ENCODE measurements at places on chromosomes 13 and 19.

DNA sequence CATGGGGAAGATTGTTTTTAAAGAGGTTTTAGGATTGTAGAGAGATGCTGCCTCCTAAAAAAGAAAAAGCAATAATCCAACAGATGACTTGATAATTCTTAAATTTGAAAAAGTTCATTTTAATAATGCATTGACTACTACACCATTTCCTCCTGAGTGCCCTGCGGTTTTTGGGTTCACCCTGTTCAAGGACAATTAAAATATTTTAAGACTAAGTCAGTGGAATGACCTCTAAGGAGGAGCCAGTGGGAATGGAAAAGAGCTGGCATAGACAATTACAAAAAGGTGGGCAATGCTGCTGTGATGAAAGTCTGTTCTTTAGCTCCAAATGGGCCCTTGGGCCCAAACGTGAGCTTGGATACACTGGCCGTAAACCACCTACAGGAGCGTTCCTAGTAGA is 217.8 kb downstream of the LHFPL6 start:
- DNase-seq = no peak

DNA sequence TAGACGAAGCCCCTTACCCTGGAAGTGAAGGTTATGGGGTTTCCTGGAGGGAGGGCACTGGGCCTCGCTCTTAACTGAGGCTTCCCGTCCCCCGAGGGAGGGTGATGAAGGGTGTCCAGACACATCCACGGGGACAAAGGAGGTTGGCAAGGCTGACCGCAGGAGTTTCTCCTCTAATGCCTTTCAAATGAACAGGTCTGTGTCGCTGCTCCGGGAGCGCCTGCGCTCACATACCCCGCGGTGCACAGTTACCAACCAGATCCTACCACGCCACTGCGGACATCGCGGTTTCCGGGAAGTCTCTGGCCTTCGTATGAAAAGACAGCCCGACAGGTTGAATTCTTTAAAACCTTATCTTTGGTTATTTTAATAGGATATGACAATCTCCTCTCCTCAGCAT is 41.3 kb downstream of the IRS2 start:
- no peak for DNase-seq

GRCh38 chr19:11506101-11506555 is 489 bp upstream of the ZNF653 start:
- DNase-seq = no peak

DNA sequence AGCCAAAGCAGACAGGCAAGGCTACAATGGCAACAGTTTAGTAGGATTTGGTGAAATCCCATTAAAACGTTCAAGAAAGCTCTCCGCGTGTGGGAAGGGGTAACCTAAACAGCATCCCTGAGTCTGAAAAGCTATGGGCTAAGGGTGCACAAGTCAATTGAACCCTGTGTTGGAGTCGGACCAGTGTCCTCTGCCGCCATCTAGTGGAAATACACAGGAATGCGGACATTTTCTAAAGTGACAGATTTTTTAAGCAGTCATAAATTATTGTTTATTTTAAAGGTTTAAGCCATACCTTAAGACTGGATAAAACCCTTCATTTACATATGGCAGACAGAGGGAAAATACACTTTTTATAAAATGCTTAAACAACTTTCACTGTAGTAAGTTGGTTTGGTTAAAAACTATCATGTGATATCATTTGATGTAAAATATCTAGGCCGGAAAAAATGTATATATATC is 26.5 kb upstream of the LSM14A start:
- DNase-seq = peak; percentile 22

DNA sequence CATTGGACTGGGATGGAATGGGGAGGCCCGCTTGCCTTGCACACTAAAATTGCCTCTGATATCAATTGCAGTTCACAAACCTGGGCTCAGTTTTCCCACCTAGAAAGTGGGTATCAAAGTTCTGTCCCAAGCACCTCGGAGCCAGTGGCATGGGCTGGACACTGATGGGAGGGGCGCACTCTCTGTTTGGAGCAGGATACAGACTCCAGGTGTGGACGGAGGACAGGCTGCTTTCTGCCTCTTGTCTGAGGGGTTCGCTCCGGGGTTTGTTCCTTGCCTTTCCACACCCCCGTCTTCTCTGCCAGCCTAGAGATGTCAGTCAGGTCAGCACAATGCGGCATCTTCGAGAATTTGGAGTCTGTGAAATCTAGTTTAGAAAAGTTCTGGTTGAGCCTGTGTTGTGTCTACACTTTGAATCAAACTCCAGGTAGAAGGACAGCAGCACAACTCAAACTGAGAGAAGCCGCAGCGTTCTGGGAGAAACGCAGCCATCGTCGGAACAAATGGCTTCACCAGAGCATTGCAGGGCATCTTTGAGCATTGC is 141.9 kb downstream of the TEX29 start:
- no peak for DNase-seq

DNA sequence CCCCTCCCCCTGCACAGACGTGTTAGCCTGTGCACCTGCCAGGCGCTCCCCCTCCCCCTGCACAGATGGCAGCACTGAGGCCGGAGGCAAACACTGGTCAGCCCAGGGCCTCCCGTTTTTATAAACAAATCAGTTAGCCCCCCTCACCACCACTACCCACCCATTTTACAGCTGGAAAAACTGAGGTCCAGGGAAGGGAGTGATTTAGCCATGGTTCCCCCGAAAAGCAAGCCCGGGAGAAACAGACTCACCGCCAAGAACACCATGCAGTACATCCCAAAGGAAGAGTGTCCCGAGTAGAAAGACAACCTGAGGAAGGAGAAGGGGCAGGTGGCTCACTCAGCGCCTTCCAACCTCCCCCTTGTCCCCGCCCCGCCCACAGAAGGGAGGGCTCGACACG is 8.7 kb downstream of the PLPP2 start:
- no peak for DNase-seq

GRCh38 chr19:16836115-16837034 is 7.2 kb downstream of the SIN3B start:
- no peak for DNase-seq

DNA sequence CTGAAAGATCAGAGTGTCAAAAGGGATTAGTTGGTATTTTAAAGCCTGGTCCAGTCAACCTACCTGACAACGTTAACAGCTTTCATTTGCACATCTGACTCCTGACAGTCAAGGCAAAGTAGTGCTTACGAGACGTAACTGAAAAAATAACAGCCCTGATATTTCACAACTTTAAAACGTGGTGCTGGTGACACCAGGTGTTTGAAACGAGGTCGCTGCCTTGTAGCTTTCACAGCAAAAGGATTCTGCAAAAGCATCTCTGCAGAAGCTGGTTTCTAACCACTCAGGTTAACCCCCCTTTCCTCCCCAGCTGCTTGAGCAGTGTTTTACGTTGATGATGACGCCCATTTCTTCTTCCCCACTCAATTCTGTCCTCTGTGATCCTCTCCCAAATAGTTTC is 23.3 kb downstream of the GGACT start:
- no peak for DNase-seq

- DNase-seq = no peak
These were observed 275.0 kb upstream of the MIR17HG start for GRCh38 chr13:91072486-91072885.

DNA sequence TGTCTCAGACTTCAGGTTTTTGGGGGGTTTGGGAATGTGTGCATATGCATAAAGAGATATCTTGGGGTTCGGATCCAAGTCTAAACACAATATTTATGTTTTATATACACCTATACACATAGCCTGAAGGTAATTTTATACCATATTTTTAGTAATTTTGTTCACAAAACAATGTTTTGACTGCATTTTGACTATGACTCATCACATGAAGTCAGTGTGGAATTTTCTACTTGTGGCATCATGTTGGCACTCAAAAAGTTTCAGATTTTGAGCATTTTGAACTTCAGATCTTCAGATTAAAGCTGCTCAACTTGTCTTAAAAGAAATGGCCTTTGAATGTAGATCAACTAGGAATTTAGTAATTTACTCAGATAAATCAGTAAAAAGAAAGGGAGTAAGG is 712.9 kb upstream of the GPC6 start:
- DNase-seq = no peak

DNA sequence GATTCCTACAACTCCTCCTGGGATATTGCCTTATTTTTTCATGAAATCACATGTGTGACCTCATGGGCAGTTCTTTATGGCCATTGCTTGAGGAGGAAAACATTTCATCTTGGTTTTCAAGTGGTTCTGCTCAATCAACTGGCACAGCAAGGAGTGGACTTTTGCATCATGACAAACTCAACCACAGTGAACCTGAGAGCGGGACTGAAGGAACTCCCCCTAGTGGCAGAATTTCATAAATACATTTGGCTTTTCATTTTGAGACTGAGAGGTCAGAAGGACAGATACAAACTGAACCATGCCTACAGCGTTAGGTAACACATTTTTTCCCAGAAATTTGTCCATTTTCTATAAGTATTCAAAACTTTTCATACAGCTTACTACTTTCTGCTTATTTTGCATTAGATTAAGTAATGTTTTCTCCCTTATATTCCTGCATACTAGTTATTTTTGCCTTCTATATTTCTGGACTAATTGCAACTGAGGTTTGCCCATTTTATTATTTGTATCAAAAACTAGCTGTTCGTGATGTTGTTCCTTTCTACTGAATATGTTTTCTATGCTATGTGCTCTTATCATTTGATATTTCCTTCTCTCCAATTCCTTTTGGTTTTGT is 13.4 kb upstream of the SIGLEC12 start:
- DNase-seq = no peak

DNA sequence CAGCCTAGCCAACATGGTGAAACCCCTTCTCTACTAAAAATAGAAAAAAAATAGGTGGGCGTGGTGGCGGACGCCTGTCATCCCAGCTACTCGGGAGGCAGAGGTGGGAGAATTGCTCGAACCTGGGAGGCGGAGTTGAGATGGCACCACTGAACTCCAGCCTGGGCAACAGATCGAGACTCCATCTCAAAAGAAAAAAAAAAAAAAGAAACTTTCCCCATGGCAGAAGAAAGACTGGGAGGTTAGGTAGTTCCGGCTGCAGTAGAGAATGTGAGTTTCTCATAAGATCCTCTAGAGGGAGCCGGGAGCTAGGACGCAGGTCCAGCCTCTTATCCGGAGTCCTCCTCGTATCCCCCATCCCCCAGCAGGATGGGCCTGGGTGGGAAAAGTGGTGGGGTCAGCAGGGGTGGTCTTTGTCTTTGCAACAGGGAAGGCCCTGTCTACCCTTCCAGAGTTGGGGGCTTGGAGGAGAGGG is 13.2 kb upstream of the CREB3L3 start:
- DNase-seq = no peak

GRCh38 chr13:68535329-68535728 is 1305.2 kb upstream of the PCDH9 start:
- no peak for DNase-seq
